IMR-90 (cell line): ENCODE measurements at places on chromosomes 2 and 18.

- DNase-seq = no peak
These were observed 1.7 kb downstream of the IMPA2 start for GRCh38 chr18:11982981-11983380.

GRCh38 chr2:129760669-129761068 is 218.8 kb upstream of the RAB6C start:
- no peak for DNase-seq

DNA sequence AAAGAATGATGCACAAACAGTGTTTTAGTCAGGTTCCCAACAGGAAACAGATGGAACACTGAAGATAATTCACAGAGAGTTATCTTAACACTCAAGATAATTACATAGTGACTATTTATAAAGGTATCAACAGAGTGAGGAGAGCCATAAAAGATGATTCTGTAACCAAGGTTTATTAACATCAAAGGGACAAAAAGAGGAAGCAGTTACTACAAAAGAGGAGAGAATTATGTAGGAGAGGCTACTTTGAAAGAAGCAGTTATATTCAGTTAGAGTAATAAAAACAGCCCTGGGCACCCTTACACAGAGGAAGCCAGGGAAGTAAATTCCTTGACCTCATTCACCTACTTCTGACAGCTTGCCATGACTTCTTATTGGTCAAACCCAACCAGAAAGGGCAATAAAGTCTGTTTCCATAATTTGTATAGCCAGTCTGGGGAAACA is 326.5 kb upstream of the SLC39A10 start:
- DNase-seq = no peak

GRCh38 chr2:166314022-166314759 is 61.6 kb downstream of the SCN9A start:
- peak; percentile 94 for DNase-seq

GRCh38 chr2:119697290-119698020 is 18.5 kb downstream of the TMEM177 start:
- no peak for DNase-seq

DNA sequence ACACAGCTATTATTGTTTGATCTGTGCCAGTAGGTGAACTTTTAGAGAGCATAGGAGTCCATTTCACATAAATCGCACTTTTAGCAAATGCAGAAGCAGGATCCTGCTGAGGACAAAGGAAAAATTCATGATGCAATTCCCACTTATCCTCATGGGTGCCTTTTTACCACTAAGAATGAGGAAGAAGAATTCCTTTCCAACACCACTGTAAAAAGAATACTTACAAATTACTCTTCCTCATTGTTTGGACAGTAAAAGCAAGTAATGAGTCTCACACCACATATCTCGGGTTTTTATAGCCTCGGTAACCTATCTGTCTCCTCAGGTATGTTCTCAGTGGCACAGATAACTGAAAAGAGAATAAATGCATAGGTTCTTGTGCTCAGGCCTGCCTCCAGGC is 238.5 kb downstream of the MTX2 start:
- no peak for DNase-seq

GRCh38 chr18:76499637-76500340 is 4.7 kb upstream of the ZNF516 start:
- no peak for DNase-seq
